Ascending aorta (tissue), 2 donors: ENCODE measurements at places on chromosomes 3 and 15.

- DNase-seq = peak; percentile 63
These were observed 32.3 kb downstream of the SPINK8 start for GRCh38 chr3:48301020-48301799.

- peak; percentile 81 for DNase-seq
These were observed 122.4 kb downstream of the RAP2B start for GRCh38 chr3:153284282-153284938.

DNA sequence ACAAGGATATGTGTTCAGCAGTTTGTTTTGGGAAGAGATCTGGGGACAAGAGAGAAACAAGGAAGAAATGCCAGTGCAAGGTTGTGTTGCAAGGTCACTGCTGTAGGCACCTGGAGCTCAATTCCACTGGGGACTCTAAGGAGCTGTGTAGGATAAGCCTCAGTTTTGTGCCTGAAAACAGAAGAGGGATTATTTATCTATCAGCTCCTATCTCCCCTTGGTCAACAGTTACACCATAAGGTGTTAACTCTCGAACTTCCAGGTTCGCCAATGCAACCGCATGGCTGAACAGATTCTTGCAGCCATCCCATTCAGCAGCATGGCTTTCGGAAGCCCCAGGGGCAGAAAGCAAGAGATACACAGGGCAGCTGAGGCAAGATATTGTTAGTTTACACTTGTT, 41.6 kb upstream of the CNOT10 start:
- no peak for DNase-seq

- peak; percentile 95 for DNase-seq
These were observed at the start of gene SUCLG2 for GRCh38 chr3:67654099-67654843. SUCLG2 (minus strand) TSS chr3:67654612; CDS start chr3:67654586, 26 bp downstream.

- DNase-seq = peak; percentile 72
These were observed 1.3 kb downstream of the ELL3 start for GRCh38 chr15:43775411-43775965.

GRCh38 chr3:41000471-41000870, 198.8 kb upstream of the CTNNB1 start:
- no peak for DNase-seq

- DNase-seq = no peak
These were observed 98.4 kb downstream of the SNRPN start for GRCh38 chr15:25053000-25053815.

- no peak for DNase-seq
These were observed 819 bp downstream of the KLHL40 start for GRCh38 chr3:42685891-42686820.

GRCh38 chr15:68536331-68537095, 42.3 kb upstream of the CORO2B start:
- no peak for DNase-seq

DNA sequence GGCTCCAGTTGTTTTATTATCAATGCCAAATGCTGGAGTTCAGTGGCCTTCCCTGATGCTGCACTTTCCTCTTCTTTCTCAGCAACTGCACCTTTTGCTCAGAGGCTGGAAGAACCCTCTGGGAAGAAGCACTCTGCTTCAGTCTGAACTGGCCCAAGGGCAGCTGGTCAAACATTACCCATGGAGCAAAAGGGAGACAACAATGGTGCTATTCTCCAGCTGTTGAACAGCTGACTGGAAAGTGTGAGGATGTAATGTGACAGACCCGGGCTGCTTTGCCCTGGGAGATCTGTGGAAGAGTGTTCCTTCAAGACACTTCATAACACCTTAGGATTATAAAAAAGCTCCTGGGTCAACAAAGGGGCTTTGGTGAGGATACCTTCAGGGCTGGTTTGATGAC, 84.9 kb downstream of the EPHB1 start:
- DNase-seq = no peak

GRCh38 chr3:46479021-46479420, 14.3 kb upstream of the LTF start:
- DNase-seq = no peak

- DNase-seq = no peak
These were observed 311.1 kb downstream of the ZPLD1 start for GRCh38 chr3:102745881-102746280.

- no peak for DNase-seq
These were observed 30.9 kb upstream of the C15orf39 start for GRCh38 chr15:75170711-75171341.

DNA sequence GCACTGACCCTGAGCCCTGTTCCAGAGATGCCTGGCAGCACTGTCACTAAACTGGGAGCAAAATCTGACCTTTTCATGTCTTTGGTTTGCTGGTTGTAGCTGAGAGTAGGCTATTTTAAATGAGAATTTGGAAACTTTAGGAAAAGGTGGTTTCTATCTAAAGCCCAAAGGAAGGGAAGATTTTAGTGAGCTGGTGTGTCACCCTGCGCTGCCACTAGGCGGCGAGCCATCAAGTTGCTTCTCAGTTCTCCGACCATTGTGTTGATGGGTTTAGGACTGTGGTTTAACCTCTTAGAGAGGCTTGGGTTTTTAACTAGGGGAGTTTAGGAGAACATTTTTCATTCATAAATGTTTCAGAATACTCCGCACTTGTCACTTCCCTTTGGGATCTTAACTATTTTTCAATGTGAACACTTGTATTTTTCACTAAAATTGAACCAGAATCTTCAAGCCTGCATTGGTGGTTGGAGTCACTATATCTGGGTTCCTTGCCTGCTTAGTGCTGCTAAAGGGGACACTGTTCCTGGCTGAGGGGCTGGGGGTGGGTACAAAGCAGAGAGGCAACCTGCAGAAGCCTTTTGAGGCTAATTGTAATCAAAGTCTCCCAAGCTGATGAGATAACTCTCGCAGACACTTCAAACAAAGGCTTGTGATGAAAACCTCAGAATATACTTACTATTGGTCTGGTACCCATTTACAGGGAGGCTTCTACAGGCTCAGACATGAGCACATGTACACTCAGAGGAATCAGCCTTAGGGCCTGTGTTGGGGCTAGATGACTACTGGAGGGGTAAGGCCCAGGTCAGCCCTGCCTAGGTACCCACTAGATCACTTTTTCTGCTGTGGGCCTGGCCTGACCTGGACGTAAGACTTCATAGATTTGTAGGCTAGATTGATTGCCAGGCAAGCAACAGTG, 16.8 kb downstream of the EXOSC7 start:
- no peak for DNase-seq

- no peak for DNase-seq
These were observed 38.3 kb downstream of the CPN2 start for GRCh38 chr3:194312743-194313281.

- no peak for DNase-seq
These were observed 199.4 kb downstream of the KCNH8 start for GRCh38 chr3:19347671-19348070.

DNA sequence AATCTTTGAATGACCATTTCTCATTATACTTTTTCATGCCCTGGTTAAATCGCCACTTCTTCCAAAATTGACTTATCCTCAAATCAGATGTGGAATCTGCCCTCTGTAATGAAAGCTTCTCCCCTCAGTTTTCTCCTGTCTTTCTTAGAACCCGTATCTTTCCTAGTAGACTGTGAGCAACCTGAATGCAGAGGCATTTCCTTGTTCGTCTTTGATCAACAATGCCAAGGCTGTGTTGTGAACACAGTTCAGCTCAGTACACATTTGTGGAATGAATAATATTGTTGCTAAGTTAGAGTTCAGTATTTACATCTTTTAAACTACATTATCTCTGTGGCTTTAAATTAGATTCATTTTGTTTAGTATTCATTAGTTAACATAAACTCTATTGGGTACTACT, 123.3 kb downstream of the TPRG1 start:
- DNase-seq = no peak

- no peak for DNase-seq
These were observed 69.6 kb downstream of the LRTM1 start for GRCh38 chr3:54858093-54858785.

- no peak for DNase-seq
These were observed 26.3 kb downstream of the CLDN16 start for GRCh38 chr3:190414297-190414696.

- no peak for DNase-seq
These were observed 65.2 kb downstream of the ATP13A5 start for GRCh38 chr3:193313061-193313958.

DNA sequence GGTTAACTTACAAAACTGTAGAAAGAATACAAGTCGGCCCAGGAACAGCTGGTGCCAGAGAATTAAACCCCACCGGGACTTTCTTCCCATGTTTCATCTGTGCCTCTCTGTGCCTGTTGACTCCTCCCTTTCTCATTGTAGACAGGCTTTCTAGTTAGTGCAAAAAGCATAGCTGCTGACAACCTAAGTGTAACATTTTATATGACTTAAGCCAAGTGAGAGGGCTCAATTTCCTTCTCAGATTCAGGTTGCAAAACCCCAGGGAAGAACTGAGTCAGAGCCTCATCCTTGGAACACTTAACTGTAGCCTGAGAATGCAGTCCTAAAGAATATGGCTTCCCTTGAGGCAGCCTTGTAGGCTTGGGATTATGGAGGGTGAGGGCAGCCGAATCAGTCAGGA, 302.5 kb upstream of the AZI2 start:
- no peak for DNase-seq

DNA sequence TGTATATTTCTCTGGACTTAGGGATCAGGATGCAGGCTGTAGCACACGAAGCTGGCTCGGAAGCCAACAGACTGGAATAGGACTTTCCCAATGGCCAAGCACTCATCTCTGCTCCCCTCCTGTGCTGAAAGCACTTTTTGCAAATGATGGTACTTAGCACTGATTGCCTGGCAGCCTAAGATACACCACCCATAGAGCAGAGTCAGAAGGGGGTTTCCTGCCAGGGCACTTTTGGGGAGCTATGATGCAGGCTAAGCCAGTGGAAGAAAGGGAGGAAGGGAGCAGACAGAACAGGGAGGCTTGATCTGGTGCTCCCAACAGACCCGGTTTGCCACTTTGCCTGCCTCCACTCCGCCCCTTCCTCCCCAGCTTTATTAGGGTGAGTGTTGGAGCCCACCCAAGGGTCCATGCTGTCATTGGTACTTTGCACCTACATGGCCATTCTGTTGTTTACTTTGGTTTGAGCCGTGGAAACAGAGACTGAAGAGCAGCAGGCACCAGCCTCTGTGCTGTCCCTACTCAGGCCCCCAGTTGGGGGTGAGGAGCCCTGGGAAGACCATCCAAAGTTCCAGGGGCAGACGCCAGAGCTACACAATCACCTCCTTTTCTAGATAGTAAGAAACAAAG, 15.9 kb downstream of the BSN start:
- DNase-seq = no peak

- DNase-seq = no peak
These were observed 824.1 kb downstream of the FHIT start for GRCh38 chr3:60427109-60427508.

GRCh38 chr3:73739791-73740453, 115.2 kb upstream of the PDZRN3 start:
- no peak for DNase-seq

DNA sequence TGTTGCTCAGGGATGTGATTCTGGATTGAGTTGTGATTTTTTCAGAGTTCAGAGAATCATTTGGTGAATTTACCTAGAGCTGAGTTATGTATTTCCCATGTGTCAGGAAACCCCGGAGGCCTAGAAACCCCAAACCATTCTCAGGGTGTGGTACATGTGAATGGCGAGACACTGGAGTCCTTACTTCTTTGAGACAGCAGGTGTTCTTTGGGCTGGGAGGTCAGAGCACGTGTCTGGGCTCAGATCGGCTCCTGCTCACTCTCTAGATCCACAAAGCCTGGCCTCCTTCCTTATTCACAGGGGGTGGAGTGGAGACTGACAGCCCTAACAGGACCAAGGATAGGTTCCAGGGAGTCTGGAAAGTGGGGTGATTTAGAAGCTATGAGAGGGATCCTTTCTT, 145.8 kb downstream of the CHDH start:
- DNase-seq = no peak

DNA sequence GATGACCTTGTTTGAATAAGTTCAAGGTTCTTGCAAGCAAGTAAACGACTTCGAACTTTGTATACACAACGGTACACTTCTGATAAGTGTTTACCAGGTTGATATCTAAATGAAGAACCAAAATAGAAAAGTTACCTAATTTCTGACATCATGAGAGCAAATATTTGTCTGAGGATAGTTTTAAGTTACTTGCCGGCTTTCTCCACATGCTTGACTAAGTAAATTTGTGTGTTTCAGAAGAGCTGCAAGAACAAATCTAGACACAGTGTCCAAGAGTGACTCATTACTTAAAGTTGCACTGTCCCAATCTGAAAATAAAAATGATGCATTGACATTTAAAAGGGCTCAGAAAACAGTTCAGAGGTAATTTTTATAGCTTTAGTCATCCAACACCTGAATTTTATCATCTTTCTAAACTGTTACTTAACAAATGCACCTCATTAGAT, 115.1 kb downstream of the HERC1 start:
- DNase-seq = no peak

DNA sequence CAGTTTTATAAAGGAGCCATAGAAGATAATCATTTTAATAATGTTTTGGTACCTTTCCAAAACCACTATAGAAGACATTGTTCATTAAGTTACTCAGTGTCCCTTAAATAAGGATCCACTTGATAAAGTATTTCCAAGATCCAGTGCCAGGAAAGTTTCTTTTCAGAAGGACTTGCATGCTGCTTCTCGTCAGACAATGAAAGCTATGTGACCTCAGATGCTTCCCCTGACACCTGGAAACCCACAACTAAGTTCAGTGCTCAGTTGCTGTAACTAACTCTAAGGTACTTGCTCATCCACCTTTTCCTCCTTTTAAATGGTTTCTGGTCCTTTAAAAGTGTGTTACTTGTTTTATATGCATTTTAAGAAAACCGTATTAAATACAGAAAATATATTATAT, 7.3 kb downstream of the SSR3 start:
- DNase-seq = no peak

DNA sequence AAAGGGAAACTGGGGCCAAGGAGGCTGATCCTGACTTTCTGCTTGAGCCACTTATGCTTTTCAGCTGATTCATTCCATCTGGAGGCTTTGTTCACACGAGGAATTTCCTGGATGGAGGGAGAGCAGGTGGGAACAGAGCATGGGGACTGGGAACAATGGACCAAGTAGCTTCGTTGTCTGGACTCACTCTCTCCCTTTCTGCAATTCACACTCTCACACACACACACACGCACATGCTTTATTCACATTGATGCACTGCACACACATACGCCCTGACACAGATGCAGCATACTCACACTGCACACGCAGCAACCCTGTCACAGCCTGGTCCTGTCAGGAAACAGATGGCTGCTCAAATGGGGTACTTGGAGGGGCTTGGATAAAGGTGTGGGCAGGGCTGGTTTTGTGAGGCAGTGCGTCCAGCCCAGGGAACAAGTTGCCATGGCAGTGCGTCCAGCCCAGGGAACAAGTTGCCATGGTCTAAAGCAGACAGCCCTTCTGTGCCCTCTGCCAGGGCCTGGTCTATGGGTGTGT, 19.8 kb upstream of the CHCHD6 start:
- DNase-seq = no peak

GRCh38 chr3:186207515-186207914, 98.6 kb upstream of the ETV5 start:
- no peak for DNase-seq

- no peak for DNase-seq
These were observed 15.1 kb upstream of the BNIP2 start for GRCh38 chr15:59703979-59704796.

- no peak for DNase-seq
These were observed 121.7 kb upstream of the TLE3 start for GRCh38 chr15:70219256-70219895.
